Stimulated activated CD8-positive, alpha-beta memory T cell treated with anti-CD3 and anti-CD28 coated beads, Interleukin-4, amount 100 ng/mL, for 4 hours (primary cell): ENCODE measurements at places on chromosomes 2 and 18.

GRCh38 chr2:6793371-6793770 lies 72.3 kb downstream of the CMPK2 start:
- DNase-seq, result no peak

GRCh38 chr18:48942554-48943261 lies 8.1 kb downstream of the SMAD7 start:
- no peak for DNase-seq

DNA sequence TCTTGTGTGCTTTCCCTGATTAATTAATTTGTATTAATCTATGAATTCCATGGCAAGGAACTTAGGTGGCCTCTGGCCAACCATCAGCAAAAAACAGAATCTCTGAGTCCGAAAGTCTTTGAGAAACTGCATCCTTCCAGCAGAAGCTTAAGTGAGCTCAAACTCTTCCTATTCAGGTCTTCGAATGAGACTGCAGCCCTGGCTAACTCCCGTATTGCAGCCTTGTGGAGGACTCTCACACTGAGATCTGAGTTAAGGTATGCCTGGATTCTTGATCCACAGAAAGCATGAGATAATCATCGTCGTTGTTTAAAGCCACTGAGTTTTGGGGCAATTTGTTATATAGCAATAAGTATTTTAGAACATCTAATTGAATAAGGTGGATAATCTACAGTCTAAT lies 1143.9 kb upstream of the NXPH2 start:
- DNase-seq, result no peak

GRCh38 chr18:23284629-23285028 lies 149.3 kb downstream of the CABLES1 start:
- DNase-seq, result no peak

- DNase-seq, result no peak
Observed at GRCh38 chr18:46362533-46362932, 258.3 kb downstream of the HAUS1 start.

- no peak for DNase-seq
Observed at GRCh38 chr18:44465381-44465841, 215.3 kb upstream of the SETBP1 start.

DNA sequence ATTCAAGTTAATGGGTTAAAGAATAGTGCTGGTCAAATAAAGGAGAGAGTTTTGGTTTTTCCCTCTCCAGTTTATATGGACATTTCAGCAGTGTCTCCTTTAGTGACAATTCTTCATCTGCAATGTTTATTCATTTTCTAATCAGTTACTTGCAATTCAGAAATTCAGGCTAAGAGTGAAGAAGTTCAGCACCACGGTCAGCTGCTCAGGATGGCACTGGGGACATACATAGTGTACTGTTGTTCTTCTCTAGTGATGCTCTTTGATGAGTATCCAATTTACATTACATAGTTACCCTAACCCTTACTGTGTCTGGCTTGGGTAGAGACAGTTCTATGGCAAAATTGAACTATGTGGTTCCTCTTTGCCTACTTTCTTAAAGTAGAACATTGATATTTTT lies 412.7 kb downstream of the CNTNAP5 start:
- DNase-seq, result no peak

DNA sequence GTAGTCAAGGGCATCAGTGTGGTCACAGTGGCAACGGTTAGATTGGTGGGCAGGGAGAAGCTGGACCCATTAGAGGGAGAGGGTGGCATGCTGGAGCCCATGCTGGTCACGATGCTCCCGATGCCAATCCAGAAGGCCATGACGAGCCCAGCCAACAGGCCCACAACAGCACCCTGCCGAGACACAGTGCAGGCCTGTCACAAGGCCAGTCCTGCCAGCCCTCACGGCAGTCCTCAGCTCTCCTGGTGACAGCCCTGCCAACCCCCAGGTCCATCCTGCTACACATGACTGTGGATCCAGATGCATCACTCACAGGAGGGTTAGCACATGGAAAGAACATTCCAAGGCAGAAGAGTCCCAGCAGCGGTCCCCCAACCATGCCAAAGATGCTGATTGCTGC lies 10.2 kb upstream of the ATRAID start:
- no peak for DNase-seq

GRCh38 chr2:37793004-37793403 lies 121.6 kb upstream of the CDC42EP3 start:
- DNase-seq, result no peak

DNA sequence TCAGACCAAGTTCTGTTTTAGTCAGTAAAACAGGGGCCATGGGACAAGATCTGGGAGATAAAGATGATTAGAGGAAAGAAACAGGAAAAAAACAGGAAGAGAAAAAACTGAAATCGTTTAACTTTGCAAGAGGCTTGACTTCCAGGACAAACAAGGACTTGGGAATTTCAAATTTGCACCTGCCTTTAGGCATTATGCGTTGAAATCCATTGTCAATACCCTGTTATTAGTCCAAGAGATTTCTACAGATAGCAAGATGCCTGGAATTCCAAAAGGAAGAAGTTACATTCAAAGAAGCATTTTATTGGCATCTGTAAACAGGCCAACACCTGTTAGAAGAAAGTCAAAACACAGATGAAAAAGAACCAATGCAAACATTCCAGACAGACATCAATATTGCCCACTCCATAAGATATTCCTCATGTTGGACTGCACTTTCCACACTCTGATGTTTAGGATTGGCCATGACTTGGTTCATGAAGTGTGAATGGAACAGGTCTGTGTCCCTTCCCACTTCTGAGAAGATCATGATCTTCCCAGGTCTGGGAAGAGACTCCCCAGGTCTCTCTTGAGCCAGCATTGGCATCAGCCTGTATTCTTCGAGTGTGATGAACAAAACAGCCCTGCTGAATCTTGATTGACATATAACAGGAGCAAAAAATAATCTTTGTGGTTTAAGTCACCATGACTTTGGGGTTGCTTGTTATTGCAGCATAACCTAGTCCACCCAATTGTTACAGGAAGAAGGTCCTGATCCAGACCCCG lies 181.4 kb upstream of the FN1 start:
- no peak for DNase-seq

- DNase-seq, result no peak
Observed at GRCh38 chr2:17547737-17548136, 7.2 kb downstream of the VSNL1 start.

DNA sequence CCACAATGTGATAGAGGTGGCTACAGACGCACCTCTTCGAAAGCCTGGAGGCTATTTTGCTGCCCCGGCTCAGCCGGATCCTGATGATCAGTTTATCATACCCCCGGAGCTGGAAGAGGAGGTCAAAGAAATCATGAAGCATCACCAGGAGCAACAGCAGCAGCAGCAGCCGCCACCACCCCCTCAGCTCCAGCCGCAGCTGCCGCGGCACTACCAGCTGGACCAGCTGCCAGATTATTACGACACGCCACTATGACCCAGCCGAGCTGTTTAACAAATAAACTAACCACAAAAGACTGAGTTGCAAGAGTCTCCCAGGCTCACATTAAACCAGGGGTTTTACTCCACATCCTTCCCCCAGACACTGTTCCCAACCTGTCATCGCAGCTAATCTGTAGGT lies 263.8 kb downstream of the PHLPP1 start:
- DNase-seq, result no peak

GRCh38 chr2:162280654-162281053 lies 37.4 kb upstream of the FAP start:
- no peak for DNase-seq

- DNase-seq, result no peak
Observed at GRCh38 chr18:13320891-13321425, 102.4 kb downstream of the LDLRAD4 start.

DNA sequence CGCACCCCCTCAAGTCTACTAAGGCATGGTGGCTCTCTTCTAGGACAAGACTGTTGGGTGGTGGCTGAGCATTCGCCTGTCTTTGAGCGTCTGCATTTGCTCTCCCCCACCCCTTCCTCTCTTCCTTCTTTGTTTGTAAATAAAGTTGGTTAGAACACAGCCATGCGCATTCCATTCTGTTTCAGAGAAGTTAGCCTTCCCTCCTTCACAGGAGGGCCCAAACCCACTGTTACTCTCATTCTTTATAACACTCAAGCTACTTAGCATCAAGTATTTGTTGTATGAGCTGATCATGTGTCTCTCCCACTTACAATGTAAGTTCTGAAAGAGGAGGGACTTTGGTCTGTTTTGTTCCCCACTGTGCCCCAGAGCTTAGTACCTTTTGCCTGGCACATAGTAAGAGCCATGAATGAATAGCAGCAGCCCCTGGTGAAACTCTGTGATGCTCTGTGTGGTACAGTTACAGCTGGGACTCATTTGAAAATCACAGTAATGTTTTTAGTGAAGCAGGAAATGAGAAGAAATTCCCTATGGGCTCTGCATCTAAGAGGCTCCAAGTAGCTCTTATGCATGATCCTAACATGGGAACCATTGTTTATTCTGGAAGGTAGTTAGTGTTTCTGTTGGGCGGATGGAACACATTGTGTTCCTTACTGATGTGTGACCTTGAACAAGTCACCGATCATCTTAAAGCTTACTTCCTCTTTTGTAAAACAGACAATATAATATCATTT lies 7.7 kb downstream of the MGAT5 start:
- no peak for DNase-seq

DNA sequence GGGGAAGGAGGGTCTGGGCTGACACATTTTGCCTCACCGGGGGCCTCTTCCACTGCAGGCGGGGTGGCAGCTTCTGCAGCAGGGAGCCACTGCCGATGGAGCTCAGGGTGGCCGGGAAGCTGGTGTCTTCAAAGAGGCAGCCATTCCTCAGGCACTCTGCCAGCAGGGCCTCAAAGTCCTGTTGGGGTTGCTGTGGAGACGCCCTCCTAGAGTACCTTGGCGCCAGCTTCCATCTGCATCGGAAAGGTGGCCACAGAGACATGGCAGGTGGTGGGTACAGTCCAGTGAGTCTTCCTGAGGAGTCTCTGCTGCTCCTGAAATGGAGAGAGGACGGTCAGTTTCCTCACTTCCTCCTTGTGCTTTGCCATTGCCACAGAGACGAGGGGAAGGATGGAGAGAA lies 12.1 kb downstream of the CAPN14 start:
- no peak for DNase-seq

- no peak for DNase-seq
Observed at GRCh38 chr2:161316701-161317100, 8.5 kb downstream of the PSMD14 start.

- DNase-seq, result no peak
Observed at GRCh38 chr18:3458952-3459853, 9.2 kb downstream of the TGIF1 start.

DNA sequence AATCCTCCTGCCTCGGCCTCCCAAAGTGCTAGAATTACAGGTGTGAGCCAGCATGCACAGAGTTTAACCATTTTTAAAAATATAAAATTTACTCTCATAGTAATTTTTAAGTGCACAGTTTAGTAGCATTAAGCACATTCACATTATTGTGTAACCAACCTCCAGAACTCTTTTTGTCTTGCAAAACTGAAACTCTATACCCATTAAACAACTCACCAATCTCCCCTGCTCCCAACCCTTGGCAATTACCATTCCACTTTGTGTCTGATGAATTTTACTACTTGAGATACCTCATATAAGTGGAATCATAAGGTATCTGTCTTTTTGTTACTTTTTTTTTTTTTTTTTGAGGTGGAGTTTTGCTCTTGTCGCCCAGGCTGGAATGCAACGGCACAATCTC lies 112.5 kb downstream of the BMPR2 start:
- no peak for DNase-seq

- no peak for DNase-seq
Observed at GRCh38 chr18:13112982-13113381, 105.6 kb upstream of the LDLRAD4 start.

DNA sequence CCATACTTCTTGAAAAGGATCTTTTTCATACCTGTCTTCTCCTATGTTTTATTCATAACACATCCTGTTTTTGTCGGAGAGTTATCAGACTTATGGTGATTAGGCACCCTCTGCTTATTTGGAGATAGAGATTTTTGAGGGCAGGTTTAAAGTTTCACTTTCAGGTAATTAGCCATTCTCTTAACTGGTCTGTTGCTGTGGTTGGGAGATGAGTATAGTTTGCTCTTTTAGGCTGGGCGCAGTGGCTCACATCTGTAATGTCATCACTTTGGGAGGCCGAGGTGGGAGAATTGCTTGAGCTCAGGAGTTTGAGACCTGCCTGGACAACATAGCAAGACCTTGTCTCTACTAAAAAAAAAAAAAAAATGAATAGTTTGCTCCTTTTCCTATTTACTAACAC lies 25.3 kb downstream of the SFTPB start:
- no peak for DNase-seq

GRCh38 chr2:141048951-141049350 lies 1081.9 kb downstream of the LRP1B start:
- no peak for DNase-seq

DNA sequence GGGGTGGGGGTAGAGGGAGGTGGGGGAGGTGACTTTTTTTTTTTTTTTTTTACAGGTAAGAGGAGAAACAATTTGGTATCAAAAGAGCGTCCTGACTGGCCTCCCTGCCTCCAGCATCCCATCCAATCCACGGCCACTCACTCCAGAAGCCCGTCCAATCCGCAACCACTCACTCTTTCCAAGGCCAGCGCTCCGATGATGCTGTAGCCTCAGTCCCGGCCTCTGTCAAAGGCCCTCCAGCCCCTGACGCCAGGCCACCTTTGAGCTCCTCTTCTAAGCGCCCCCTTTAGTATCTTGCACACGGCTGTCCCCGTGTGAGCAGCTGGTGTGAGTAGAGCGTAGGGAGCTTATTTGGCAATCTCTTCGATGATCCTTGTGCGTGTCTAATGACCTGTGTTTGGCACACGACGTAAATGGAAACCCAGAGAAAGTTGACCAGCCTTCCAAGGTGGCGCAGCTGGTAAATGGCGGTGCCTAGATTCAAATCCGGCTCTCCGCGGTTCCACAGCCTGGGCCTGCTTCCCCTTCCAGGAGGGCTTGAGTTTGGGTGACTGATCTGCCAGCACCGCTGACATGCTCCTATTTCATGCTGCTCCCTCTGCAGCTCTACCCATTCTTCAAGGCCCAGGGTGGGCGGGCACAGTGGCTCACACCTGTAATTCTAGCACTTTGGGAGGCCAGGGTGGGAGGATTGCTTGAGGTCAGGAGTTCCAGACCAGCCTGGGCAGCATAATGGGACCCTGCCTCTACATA lies 23.8 kb upstream of the PXDN start:
- DNase-seq, result no peak

DNA sequence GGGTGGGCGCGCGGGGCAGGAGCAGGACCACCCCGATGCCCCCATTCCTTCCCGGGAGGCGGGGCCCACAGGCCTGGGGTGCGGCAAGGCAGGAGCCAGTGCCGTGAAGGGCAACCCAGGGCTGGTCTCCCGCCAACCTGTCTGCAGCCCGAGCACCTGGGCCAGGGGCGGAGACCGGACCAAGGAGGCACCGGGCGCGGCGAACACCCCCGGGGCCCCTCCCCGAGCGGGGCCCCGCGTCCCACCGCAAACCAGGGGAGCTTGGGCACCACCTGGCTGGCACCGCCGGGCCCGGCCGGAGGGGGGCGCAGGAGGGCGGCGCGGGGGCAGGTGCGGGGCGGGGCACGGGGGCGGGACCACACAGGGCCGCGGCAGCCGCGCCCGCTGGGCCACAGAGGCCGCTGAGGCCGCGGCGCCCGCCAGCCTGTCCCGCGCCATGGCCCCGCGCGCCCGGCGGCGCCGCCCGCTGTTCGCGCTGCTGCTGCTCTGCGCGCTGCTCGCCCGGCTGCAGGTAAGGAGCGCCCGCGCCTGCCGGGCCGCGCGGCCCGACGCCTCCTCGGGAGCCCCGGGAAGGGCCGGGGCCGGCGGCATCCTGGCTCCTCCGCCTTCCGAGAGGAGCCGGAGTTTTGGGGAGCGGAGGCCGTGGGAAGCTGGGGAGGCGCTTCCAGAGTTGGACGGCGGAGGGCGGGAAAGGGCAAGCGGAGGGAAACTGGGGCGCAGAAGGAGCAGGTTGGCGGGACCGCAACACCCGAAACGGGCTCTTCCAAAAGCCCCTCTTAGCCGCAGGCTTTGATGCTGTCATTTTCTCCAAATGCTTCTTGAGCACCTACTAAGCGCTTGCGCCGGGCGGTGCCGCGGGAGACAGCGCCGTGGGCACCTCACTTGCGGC lies at the start of gene TNFRSF11A:
Gene TNFRSF11A, plus strand, starts transcription at position 394 of the 889 bp plus-strand sequence. Its CDS starts 43 bp downstream, at position 437.
- no peak for DNase-seq
